ENCODE measurements at places on chromosomes 5 and 9. TPM values are rescaled to one million over a fixed set of nuclear protein-coding genes. Genes with fewer than 3 reads are reported as not detected.

- no peak for DNase-seq
Observed at GRCh38 chr5:25181249-25181648, 536.5 kb upstream of the CDH10 start.

The ADAMTS13 gene
- 0.27 TPM for total RNA-seq

The PLGRKT gene
- total RNA-seq = 73.3 TPM

The CAMK2A gene
- total RNA-seq = not detected

GRCh38 chr5:59759600-59760351 lies 133.8 kb downstream of the PDE4D start:
- DNase-seq = peak; percentile 51

DNA sequence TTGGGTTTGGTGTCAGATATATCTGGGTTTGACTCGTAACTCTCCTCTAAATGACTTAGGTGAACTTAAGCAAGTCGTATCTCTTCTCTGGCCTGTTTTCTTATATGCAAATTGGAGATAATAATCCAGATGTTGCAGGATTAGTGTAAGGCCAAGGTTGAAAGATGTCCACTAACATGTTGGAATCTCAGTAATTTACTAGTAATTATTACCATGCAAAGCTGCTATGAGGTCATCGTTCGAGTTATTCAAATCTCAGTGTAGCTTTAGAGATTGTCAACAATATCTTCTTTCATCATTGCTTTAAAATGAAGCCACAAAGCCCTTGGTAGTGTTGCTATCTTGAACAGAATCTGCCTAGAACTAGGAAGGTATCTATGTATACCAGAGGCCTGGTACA lies 437.7 kb upstream of the KLF4 start:
- no peak for DNase-seq

- DNase-seq = peak; percentile 44
Observed at GRCh38 chr9:111037356-111037707, 938 bp downstream of the LPAR1 start.

- no peak for DNase-seq
Observed at GRCh38 chr5:138028971-138029365, 3.9 kb downstream of the FAM13B start.

Measured in Daoy (cell line).